ENCODE measurements at places on chromosomes 11 and 22.

DNA sequence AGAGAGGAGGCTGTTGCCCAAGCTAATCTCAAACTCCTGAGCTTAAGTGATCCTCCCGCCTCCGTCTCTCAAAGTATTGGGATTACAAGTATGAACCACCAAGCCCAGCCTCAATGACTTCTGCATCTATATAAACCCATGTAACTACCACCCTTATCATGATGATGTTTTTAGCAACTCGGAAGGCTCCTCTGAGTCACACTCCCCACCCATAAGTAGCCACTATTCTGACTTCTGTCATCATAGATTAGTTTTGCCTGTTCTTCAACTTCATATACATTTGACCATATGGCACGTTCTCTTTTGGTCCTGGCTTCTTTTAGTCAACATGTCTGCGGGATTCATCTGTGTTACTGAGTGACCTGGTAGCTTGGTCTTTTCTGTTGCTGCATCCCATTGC is 6.4 kb upstream of the FOSL1 start:
- no peak for DNase-seq

DNA sequence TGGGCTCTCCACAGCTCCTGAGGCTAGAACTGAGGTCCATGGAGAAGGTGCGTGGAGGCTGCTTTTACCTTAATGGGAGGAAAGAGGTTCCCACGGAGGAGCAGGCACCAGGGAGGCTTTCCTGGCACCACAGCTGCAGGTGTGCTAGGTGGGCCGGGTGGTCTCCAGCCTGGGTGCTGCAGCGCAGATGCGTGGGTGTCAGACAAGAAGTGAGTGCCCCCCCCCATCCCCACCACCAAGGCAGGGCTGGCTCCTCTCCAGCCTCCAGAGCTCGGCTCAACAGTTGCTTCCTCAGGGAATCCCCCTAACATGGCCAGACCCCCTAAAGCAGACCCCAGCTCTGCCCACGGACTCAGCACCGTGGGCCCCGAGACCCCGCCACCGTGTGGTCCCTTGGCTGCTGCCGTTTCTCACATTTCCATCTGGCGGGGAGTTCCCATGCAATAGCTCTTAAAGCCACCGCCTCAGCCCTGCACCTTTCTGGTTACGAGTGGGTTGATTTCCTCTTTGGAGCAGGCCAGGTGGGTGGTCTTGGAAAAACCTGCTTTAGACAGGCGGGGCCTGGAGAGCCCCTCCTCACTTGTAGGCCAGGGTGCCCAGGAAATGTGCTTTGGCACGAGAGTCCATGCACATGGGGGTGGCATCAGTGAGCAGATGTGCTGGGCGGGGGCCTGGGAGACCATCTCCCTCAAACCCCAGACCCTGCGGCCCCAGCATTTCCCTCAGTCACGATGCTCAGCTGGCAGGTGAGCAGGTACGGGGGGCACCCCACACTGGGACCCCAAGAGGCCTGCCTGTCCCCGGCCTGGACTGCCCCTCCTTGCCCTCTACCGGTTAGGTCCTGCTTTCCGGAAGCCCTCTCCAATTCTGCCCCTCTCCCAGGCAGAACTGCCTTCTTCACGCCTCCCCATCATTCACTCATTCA is 93.7 kb downstream of the ARHGAP8 start:
- no peak for DNase-seq

GRCh38 chr11:35088676-35089075 is 50.3 kb upstream of the CD44 start:
- DNase-seq = no peak

GRCh38 chr11:113572136-113572735 is 97.0 kb upstream of the DRD2 start:
- no peak for DNase-seq

DNA sequence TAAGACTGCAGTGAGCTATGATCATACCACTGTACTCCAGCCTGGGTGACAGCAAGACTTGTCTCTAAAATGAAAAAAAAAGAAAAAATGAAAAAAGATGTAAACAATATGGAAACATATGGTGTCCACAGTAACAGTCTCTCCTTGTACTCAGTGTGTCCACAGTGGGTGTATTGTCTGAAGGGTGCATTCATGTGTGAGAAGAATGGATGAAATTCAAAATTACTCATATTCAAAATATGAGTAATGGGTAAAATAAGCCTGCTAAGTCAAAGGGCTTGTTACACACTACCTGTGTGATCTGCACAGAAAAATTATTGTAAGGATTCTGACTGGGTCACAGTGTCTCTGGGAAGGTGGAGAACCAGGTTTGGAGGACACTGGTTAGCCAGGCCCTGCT is 26.9 kb downstream of the PPFIA1 start:
- peak; percentile 34 for DNase-seq

- no peak for DNase-seq
Measured at GRCh38 chr11:33379947-33380346, 122.8 kb downstream of the HIPK3 start.

DNA sequence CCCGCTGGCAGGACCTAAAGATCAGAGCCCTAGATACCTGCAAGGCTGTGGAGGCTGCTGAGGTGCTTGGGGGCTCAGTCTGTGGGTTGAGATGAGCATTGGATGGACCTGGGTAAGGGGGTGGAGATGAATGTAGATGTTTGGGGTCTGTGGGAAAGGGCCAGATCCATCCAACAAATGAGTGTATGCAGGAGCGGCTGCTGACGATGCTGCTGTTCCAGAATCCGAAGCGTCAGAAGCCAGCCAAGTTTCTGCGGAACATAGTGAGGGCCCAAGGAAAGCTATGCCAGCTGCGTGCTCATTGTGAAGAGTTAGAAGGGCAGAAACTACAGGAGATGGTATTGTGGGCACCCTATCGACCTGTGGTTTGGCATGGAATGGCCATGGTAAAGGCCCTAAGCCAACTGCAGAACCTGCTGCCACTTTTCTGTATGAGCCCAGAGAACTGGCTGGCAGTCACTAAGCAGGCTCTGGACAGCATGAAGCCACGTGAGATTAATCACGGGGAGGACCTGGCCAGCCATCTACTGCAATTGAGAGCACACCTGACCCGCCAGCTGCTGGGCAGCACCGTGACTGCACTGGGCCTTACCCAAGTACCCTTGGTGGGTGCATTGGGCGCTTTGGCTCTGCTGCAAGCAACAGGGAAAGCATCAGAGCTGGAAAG is 36.6 kb downstream of the RRP8 start:
- no peak for DNase-seq

GRCh38 chr22:20852503-20852902 is 6.1 kb downstream of the PI4KA start:
- no peak for DNase-seq

- no peak for DNase-seq
Measured at GRCh38 chr11:121210445-121211080, 82.0 kb upstream of the SC5D start.

GRCh38 chr11:95074792-95075563 is 8.3 kb downstream of the SRSF8 start:
- DNase-seq = no peak

- DNase-seq = no peak
Measured at GRCh38 chr11:503179-503981, 3.7 kb downstream of the RNH1 start.

- DNase-seq = no peak
Measured at GRCh38 chr11:127358160-127358559, 357.6 kb upstream of the KIRREL3 start.

DNA sequence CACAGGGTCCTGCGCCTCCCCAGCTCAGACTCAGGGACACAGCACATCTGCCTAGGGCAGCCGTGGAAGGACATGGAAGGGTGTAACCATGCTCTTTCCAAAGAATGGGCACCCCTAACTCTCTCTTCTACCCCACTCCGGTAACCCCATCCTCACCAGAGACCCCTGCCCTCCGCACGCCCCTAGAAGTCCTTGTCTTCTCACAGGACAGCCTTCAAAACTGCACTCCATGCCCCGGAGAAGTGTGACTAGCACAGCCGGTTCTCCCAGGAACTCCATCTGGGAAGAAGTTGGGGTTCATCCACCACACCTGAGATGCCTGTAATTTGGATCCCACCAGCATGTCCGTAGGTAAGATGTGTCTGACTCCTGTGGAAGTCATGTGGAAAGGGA is 25.0 kb downstream of the P2RY2 start:
- no peak for DNase-seq

GRCh38 chr11:131866535-131867400 is 496.4 kb downstream of the NTM start:
- DNase-seq = no peak

DNA sequence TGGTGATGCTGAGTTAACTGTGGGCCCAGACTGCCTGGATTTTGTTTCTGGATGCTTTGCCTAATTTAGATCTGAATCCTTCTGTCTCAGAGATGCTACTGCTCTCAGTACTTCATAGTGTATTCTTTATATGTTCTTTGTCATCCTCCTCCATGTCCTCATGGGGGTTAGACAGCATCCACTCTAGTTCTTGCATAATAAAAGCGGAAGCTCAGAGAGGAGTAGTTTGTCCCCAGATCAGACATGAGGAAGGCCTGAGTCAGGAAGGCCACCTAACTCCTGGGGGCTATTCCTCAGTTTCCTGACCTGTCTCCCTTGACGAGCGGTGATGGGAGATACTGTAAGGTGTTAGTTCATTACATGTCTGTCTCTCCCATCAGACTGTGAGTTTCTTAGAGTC is 90.2 kb downstream of the SCN3B start:
- DNase-seq = no peak

GRCh38 chr11:29538339-29539036 is 478.3 kb downstream of the KCNA4 start:
- DNase-seq = no peak

DNA sequence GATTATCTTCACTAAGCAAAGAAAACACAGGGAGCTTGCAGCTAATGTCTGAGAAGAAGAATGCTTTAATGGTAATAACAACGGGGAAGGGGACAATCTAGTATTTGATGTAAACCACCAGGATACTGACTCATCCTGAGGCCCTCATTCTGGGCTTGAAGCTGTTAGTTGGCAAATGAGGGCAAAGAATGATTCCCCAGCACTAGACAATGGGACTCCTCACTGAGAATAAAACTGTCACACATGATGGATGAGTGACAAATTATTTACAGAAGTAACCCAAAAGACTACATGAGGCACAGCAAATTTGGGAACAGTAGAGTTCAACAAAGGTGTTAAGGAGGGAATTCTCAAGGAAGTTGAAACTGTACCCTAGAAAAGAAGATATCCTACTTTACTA is 76.3 kb downstream of the FAM168A start:
- DNase-seq = peak; percentile 22

DNA sequence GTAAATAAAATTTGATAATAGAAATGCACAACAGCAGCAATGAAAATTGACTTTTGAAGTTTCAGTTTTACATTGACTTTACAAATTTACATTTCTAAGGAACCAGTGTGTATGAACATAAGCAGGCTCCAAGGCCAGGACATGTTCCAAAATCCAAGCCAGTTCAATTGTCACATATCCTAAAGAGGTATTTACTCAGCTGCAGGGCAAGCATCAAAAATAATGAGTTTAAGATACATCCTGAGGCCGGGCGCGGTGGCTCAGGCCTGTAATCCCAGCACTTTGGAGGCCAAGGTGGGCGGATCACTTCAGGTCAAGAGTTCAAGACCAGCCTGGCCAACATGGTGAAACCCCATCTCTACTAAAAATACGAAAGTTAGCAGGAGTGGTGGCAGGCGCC is 39.0 kb upstream of the AKIP1 start:
- DNase-seq = no peak

DNA sequence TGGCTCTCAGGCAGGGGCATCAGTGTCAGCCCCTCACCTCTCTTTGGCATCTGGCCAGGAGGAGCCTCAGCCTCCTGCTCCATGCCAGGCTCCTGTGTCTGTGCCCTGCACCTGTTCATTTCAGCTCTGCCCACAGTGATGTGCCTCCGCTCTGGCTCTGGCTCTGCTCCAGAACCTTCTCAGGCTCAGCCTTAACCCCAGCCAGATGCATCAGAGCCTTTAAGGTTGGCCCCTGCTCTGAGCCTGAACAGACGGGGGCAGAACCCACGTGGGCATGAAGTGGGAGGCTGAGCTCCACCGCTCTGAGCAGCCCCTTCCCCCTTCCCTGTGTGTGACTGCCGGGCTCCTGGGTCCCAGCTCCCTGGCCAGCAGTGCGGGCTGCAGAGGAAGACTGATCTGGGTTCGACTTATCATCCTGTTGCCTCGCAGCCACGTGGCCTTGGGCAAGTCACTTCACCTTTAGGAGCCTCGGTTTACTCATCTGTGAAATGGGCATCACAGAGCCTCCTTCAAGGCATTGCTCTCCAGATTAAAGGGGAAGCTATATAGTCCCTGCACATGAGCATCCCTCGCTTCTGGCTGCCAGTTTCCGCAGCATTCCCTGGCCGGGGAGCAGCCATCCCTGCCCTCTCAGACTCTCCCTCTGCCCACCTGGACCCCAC is 44.7 kb upstream of the RTL6 start:
- DNase-seq = no peak

DNA sequence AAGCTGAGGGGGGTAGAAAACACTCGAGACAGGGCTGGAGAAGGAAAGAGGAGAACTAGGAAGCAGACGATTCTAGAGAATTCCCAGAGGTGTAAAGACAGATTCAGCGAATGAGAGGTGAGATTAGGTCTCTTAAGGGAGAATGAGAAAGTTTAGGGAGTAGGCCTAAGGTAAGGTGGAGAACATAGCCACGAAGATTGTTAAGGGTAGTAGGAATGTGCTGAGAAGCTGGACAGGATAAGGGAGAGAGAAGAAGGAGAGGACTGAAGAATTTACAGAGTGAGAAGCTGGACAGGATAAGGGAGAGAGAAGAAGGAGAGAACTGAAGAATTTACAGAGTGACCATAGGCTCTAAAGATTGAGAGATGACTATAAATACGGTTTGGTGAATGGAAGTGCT is 908 bp downstream of the PPME1 start:
- no peak for DNase-seq

GRCh38 chr22:22357024-22357883 is 112.7 kb downstream of the VPREB1 start:
- peak; percentile 47 for DNase-seq

DNA sequence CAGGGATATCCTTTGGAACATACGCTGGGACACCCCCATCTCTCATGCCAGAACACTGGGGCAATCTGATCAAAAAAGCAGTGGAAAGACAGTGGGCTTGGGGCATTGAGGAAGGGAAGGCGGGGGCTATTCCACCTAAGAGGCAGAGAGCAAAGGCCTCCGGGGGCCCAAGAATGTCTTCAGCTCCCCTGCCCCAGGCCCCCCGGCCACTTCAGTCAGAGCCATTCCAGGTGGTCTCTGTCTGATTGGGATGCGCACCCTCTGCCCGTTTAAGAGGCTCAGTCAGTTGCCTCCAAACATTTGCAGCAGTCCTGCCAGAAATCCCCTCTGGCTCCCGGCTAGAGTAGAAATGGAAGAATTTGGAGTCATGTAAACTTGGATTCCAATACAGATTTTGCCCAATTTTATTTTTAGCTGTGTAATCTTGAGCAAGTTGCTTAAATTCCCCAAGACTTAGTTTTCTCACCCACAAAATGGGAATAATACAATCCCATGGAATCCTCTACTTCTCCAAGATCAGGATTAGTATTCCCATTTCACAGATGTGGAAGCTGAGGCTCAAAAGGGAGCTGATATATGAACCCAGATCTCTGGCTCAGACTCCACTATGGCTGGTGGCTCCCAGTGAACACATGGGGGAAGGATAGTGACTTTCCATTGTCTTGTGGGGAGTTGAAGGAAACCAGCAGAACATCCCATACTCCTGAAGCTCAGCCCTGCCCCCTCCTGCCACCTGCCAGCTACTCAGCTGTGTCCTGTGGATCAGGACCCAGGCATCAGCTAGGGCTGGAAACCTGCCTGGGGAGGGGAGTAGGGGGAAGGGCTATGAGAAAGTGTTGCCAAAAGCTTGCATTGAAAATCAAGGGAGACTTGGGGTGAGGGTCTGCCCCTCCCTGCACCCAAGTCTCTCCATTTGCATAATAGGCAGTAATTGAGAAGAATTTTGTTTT is 6.1 kb upstream of the WNT11 start:
- no peak for DNase-seq

Measured in brain microvascular endothelial cell (primary cell).